Stimulated activated CD4-positive, alpha-beta T cell treated with anti-CD3 and anti-CD28 coated beads, Interleukin-1b, Interleukin-23, amount 100 ng/mL, for 4 hours (primary cell): ENCODE measurements at places on chromosomes 1 and 21.

DNA sequence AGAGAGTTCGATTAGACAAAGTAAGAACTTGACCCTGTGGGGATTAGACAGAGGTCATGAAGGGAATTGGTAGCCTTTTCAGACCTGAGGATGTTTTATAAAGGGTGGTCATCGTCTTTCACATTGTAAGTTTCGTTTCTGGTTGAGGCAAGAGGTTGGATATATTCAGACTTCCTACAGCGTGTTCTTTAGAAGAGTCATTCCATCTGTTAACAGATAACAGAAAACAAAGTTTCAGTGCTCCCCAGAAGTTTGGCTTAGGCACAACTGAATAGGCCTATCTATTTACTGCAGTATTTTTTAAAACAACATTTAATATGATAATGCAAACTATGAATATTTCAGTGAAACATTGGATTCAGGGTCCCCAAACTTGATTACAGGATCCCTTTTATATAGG, 17.1 kb upstream of the IVNS1ABP start:
- no peak for DNase-seq

DNA sequence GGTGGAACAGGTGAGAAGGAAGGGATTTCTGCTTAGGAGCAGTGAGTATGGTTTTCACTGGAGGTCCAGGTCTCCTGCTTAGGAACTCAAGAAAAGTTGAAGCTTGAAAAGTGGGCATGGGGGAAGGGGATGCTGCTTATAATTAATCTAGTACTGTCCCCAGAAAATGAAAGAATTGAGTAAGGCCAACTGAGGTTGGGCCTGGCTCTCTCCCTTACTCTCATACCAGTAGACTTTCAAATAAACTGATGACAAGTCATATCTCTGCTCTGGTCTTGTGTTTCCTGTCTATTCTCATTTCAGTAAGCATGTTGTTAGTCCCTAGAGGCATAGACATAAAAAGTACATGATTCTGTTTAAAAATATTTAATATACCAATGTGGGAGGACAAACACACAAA, 26.4 kb downstream of the CD48 start:
- no peak for DNase-seq

- DNase-seq: no peak
Observed at GRCh38 chr21:15004721-15005370, 60.0 kb downstream of the NRIP1 start.

- no peak for DNase-seq
Observed at GRCh38 chr21:41377715-41378114, 15.9 kb downstream of the MX2 start.

DNA sequence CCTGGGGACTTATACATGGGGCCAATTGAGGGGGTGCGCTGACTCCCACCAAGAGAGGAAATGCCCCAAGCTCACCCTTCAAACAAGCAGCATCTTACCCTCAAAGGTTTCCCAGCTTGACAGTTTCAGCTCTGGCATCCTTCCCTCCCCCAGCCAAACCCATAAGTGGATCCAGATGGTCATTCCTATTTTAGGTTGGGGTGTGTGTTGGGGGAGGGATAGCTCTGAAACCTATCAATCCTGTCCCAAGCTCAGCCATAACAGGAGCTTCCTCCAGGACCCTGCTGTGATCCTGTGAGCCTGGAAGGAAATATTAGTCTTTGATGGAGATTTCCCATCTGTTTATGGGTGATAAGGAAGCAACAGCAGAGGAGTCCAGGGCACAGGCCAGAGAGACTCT, 3.4 kb upstream of the TMEM222 start:
- DNase-seq: no peak

DNA sequence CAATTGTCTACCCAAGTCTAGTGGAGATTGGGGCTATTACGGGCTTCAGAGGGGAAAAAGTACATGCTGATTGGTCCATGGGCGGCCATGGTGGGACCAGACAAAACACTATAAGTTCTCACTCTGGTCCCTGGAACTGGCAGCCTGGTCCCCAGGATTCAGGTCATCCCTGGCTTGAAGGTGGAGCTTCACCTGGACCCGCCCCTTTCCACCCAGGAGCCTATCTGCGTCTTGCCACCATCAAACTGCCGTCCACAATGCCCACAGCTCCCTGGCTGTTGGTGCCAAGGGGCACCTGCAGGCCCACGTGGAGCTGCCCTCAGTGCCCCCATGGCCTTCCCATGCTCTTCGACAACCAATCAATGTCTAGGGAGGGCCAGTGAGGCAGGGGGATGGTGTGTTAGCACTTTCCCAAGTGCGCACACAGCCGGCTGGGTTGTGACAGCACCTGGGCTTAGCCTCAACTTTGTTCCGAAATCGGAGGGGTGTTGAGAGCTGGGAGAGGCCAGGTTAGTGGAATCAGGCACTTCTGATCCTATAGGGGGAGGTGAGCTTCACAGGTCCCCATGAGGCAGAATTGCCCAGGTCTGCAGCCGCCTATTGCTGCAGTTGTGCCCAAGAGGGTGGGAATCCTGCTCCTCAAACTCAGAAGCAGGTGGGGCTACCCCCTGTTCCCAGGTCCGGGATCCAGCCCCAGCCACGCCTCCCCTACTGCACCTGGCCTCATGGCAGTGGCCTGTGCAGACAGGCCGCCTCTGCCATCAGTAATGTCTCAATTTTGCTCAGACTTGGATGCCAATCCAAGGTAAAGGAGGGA, 1369.4 kb upstream of the PRMT6 start:
- no peak for DNase-seq

DNA sequence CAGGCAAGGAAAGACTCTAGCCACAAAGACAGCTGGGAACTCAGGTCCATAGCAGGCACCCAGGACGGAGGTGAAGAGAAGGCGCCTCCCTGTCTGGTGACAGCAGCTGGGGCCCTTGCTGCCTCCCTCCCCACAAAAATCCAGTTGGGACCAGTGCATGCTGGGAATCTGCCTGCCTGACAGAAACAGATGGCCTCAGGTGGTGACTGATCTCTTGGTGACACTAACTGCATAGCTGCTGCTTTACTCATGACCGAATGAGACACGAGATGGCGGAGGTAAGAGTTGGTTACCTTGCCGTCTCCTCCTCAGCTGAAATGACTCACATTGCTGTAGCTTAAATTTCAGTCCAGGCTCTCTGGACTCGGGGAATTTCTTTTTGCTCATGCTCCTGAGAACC, 130.3 kb downstream of the FGGY start:
- no peak for DNase-seq

GRCh38 chr1:8474369-8474768, 156.5 kb downstream of the SLC45A1 start:
- no peak for DNase-seq

DNA sequence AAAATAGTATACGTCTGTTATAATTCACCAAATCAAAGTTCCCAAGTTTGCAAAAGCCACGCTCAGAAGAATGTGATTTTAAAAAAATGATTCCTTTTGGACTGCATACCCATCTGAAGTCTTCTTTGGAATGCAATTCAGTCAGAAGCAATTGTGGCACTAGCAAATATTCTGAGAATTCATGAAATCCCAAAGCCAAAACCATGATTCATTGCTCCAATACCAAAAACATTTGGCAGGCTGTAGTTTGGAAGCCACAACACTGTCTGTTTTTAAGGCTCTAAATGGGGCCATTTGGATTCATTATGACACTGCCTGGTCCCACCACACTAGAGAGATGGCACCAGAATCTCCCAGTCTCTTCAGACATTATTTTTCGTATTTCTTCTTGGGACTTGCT, 21.8 kb upstream of the LRRC53 start:
- DNase-seq: no peak

DNA sequence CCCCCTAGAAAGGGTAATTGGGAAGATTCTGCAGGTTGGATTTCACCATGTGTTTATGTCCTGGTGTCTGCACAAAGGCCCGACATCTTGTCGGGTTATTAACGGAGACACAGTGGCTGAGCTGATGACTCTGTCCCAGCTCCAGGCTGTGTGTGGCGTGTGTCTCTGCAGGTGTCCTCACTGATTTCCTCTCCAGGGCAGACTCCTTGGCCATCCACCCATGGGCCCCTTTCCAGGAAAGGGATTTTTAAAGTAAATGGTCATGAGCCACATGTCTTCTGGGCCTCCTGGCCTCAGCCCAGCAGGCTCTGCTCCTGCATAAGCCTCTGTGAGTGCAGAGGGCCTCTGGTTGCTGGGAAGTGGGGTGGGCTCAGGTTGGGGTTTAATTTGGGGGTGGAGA, 418.7 kb upstream of the VAMP3 start:
- no peak for DNase-seq

DNA sequence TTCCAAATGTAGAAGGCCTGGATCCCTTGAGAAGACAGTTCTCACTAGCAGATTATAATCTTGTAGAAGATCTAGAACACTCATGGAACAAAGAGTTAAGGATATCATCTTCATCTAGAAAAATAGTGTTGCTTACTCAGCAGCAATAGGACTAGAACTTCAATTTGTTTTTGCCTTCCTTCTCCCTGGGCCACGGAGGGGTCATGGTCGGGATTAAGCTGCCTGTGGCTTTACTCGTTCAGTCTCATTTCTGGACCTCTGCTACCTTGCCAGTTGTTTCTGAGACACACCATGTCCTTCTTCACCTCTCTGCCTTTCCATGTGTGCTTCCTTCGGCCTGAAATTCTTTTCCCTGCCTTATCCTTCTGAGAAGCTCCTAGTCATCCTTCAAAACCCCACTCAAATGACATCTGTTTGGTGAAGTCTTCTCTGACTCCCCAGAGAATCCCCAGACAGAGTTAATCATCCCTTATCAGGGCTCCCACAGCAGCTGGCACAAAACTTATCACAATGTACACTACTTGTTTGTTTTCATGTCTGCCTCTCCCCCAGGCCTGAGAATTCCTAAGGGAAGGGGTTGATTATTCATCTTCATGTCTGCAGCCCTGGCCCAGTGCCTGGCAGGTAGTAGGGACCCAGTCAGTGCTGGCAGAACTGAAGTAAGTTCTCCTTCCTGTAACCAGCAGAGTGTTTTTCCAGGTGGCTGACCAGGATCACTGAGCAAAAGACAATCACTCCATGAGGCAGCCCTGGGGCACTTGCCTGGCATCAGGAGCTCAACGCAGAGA, 15.5 kb upstream of the SNX27 start:
- no peak for DNase-seq
